CD4-positive, alpha-beta T cell (primary cell): ENCODE measurements at places on chromosomes 7 and 10.

DNA sequence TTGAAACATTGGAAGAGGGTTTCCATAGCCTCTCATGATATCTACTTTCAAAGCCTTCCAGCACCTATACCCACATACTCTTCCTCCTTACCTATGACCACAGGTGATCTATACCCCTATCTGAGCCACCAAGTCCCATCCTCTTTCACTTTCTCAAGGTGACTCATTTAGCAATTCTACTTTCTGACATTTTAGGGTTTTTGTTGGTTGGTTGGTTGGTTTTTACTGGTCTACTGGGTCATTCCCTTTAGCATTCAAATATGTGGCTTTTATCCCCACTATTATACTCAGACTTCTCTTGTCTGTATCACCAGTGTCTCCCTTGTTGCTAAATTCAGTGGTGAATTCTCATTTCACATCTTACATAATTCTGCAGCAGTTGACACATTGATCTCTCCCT is 130.4 kb upstream of the STEAP4 start:
- DNase-seq, result no peak
- no peak overlapping the region for H3K27ac ChIP-seq
- H3K4me3 ChIP-seq, result no peak overlapping the region
- H3K4me1 ChIP-seq, result no peaks in the 10 kb centered on the region
- no peaks in the 10 kb centered on the region for H3K36me3 ChIP-seq

GRCh38 chr7:116780521-116780920 is 81.9 kb upstream of the CAPZA2 start:
- no peaks in the 10 kb centered on the region for H3K4me1 ChIP-seq
- H3K27me3 ChIP-seq, result no peaks in the 10 kb centered on the region
- no peak overlapping the region for H3K4me3 ChIP-seq
- no peaks in the 10 kb centered on the region for H3K36me3 ChIP-seq
- H3K27ac ChIP-seq, result no peak overlapping the region
- no peak for DNase-seq

GRCh38 chr7:988963-989529 is 6.1 kb downstream of the CYP2W1 start:
- H3K27me3 ChIP-seq, result peaks cover 10% of the 10 kb centered on the region
- no peak for DNase-seq
- no peak overlapping the region for H3K27ac ChIP-seq
- no peaks in the 10 kb centered on the region for H3K36me3 ChIP-seq

DNA sequence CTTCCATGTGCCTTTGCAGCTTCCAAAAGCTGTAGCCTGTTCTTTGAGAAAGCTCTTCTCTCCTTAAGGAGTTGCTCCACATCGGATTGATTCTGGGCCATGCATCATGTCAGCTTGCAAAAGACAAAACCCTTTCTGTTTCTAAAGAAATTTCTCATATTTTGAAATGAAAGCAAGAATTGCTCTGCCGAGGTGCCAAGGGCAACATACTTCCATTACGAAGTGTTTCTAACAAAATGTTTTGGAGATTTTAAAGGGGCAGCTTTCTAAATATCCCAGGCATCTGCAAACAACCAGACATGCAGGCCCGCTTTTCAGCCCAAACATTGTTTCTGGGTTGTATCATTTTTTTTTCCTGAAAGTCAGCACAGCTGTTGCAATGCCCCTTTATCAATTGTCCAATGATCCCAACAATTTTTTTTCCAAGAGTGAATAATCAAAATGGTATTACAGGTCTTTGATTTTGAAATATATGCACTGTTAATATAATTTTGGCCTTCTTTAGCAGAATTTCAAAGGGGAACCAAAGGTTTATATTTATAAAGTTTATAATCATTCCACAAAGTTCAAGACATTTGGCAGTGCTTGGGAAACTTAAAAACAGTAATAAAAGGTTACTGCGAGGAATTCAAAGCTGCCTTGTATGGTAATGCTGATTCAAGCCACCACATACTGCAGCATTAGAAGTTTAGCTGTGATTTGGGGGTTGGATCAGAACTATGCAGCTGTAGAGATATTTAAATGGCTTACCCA is 61.0 kb downstream of the TES start:
- no peaks in the 10 kb centered on the region for H3K4me1 ChIP-seq
- no peaks in the 10 kb centered on the region for H3K27me3 ChIP-seq
- no peak overlapping the region for H3K4me3 ChIP-seq
- H3K36me3 ChIP-seq, result no peaks in the 10 kb centered on the region
- no peak overlapping the region for H3K27ac ChIP-seq

GRCh38 chr7:108404509-108405420 is 51.5 kb downstream of the NRCAM start:
- no peaks in the 10 kb centered on the region for H3K27me3 ChIP-seq
- no peak for DNase-seq
- H3K27ac ChIP-seq, result no peak overlapping the region
- H3K36me3 ChIP-seq, result no peaks in the 10 kb centered on the region
- H3K4me1 ChIP-seq, result no peaks in the 10 kb centered on the region
- H3K4me3 ChIP-seq, result no peak overlapping the region
